ENCODE measurements at places on chromosomes 3 and 15.

DNA sequence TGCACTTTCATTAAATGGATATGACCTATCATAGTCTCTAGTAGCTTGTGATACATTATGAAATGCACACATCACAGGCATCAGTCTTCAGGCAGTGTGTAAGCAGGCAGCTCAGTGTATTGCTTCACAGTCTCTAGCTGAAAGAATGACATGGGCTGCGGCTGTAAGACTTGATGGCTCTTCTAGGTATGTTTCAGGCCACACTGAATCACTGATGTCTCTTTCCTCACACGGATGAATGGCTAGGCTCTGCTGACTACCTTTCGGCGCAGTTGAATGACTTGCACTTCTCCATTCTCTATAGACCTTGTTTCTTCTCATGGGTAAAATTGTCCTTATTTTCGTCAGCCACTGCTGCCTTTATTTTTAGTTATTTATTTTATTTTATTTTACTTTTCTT lies 15.4 kb downstream of the APH1B start:
- no peak for DNase-seq

- no peak for DNase-seq
Measured at GRCh38 chr3:13161021-13161759, 88.0 kb upstream of the IQSEC1 start.

- no peak for DNase-seq
Measured at GRCh38 chr3:17632401-17633100, 109.9 kb downstream of the TBC1D5 start.

DNA sequence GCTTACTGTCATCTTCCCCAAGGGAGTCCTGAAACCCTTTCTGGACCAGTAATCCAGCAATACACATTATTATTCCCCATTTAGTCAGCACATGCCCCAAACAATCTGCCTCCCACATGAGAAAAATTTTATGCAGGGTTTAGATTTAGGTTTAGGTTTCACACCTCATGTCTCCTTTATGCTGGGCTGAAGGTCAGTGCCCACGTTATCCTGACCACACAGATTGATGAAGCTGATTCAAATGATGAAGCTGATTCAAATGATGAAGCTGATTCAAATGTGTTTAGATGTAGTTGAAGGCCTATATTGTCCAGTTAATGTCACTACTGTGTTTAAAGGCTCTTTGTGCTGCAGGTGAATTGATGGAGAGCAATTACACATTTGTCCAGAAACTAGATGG lies 18.1 kb upstream of the ZBED2 start:
- no peak for DNase-seq

GRCh38 chr3:107683447-107683846 lies 160.7 kb downstream of the BBX start:
- DNase-seq: no peak

DNA sequence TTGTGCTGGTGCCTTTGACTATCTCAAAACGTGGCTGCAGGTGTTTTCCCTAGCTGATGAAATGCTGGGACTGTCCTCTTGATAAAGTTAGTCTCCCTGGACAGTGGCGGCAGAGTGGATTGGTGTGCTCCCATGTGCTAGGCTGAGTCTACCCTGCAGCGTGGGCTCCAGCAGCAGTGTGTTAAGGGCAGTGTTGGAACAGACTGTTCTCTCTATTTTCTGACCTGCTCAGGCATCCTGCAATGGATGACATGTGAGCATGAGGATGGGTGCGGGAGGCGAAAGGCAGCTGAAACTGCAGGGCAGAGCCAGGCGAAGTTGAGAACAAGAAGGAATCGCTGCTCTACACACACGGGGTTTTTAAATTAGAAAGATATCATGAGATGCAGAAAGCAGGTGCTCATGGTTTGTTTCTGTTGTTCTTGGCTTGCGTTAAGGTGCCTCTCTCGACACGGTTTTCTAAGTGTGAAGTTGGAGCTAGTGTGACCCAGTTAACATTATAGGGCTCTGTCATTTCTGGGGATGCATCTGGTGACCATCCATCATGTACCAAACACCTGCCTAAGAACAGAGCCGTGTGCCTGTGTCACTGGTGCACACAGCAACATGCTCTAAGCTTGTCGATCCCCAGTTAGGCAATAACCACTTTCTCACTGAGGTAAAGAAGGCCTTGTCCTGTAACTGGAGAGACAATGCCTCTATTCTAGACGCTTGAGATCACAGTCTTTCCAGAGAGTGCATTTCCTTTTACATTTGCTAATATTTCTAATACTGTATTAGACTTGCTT lies 44.3 kb downstream of the SLCO3A1 start:
- DNase-seq: no peak

DNA sequence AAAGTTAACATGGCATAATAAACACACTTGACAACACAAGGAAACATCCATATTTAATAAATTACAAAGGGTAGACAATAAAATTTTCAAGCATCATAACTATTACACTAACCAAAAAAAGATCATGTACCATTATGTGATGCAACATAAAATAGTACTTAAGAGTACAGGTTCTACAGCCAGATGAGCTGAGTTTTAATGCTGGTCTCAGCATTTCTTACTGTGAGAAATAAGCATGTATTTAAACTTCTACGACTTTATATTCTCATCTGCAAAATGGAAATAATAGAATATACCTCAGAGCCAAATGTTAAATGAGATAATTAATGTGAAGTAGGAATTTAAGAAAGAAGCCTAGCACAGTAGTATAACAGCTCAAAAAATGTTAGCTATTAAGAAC lies 33.7 kb upstream of the SLC12A8 start:
- no peak for DNase-seq

GRCh38 chr15:35078221-35078915 lies 6.7 kb downstream of the NANOGP8 start:
- peak; percentile 59 for DNase-seq

- DNase-seq: no peak
Measured at GRCh38 chr3:152267831-152268554, 736 bp upstream of the MBNL1 start.

GRCh38 chr3:107313711-107314110 lies 63.5 kb upstream of the CCDC54 start:
- no peak for DNase-seq

DNA sequence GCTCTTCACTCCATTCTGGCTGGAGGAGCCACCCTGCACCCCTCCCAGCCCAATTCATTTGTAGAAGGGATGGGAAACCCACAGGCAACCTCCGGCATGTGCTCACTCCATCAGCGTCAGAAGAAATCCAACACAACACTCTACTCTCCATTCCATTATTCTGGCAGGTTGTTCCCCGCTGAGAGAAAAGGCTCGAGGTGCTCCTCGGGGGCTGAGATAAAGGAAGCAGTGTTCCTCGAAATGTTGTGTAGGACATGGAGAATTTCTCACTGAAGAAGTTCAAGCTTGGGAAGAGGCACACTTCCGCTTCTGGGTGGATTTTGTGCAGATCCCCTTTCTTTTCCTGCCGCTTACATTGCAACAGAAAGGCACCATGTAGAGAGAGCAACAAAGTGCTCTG lies 355.0 kb upstream of the CFAP20DC start:
- DNase-seq: no peak

DNA sequence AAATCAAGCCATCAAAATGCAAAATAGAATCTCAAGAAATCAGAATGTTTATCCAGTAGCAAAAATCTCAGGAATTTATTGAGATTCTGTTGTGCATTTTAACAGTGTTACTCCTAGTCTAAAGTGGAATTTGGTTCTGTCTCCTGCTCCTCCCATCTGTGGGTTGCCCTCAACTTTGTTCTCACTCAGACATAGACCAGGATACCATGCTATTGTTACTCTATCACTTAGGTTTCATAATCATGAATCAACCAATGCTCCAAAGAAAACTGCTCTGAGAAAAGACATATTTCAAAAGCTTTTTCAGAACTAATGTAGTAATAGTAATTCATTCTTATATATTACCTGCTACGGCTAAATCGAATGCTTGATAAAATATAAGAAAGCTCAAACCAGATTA lies 274.7 kb downstream of the RBMS3 start:
- no peak for DNase-seq

DNA sequence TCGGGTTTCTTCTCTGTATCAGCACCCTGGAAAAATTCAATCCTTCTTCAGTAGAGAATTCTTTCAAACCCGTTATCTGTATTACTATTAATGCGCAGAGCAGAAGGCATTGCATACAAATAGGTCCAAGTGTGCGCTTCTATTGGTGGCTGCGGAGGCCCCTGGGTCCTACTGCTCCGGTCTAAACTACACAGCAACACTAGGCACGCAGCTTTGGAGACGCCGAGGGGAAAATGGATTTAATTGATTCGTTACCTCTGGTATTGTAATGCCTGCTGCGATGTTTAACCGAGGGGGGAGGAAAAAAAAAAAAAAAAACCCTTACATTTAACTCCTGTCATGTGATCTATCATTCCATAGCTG lies at the start of gene ROBO1:
Gene ROBO1 (minus strand): TSS at position 94 of the 363 bp plus-strand sequence.
- peak; percentile 21 for DNase-seq

DNA sequence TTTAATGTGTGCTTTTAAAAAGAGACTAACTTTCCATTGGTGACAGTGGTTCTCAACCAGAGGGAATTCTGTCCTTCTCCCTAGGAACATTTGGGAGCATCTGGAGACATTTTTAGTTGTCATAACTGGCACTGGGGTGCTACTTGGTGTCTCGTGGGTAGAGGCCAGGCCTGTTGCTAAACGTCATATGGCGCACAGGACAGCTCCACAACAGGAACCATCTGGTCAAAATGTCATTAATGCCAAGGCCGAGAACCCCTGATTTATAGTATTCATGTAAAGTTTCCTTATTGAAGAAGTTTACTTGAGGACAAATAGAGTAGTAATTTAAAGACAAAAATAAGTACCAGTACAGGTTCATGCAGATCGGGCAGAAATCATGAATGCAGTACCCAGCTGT lies 164.2 kb downstream of the FEZF2 start:
- no peak for DNase-seq

GRCh38 chr15:95681836-95682544 lies 648.5 kb upstream of the NR2F2 start:
- DNase-seq: no peak

GRCh38 chr3:123085932-123086627 lies 19.3 kb downstream of the PDIA5 start:
- DNase-seq: no peak

- no peak for DNase-seq
Measured at GRCh38 chr15:78822514-78822913, 11.2 kb upstream of the ADAMTS7 start.

DNA sequence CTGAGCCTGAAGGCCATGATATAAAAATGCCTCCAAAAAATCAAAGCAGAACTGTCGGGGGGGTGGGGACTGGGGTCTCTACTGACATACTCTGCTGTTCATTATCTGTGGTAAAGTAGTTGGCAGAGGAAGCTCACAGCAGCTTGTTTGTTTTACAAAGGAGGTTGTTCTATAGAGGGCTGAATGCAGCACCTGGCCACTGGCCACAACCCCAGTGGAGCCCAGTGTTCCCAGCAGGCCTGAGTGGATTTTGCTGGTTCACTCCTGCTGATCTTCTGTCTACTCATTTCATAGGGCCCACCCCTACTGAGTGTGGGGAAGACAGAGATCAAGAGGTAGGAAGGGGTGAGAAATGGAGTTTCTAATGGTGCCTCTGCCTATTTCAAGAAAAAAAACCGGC lies 125.5 kb downstream of the DIPK2A start:
- no peak for DNase-seq

DNA sequence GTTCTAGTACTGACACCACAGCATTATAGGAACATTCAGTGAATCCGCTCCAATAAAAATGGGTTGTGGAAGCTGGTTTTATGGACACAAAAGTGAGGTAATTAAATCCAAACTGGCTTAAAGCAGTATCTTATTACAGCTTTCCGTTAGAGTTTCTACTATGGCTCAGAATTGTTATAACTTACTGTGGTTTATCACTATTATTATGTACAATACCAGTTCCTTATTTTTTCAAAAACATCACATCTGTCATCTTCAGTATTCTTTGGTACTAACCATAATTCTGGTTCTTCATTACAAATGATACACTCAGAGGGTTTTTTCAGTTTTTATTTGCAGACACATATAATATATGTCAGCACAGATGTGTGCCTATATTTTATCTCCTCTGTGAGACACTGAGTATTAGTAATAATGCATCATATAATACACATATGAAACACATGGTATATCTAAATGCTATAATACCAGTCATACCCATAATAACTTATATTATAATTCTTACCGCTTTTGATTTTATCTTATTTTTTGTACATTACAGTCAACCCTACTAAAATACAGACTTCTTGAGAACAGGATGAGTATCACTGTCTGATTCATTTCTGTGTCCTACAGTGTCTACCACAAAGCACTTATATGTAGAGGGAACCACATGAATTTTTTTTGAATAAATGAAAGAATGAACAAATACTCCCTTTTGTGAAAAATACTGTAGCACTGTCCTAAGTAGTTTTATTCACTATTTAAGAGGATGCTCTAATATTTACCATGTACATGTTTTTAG lies 39.0 kb downstream of the CMSS1 start:
- no peak for DNase-seq

GRCh38 chr3:159187706-159188105 lies 385.9 kb downstream of the MFSD1 start:
- DNase-seq: no peak

GRCh38 chr15:65089206-65089824 lies 12.8 kb downstream of the KBTBD13 start:
- DNase-seq: no peak

DNA sequence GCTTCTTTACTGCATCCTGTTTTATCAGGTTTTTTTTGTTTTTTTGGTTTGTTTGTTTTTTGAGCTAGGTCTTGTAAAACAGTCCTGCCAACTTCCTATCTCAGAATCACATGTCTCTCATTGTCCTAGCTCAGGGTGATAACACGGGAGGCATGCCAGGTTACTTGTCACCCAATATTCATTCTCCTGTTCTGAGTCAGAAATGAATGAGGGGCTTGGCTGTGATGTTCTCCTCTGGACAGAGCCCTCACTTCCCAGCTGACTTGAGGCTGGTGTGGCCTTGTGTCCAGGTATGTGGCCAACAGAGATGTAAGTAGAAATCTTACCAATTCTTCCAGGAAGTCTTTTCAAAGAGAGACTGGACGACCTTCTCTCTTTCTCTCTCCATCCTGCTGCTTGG lies 317.0 kb downstream of the GABRB3 start:
- no peak for DNase-seq

GRCh38 chr3:195156286-195156890 lies 114.6 kb downstream of the XXYLT1 start:
- DNase-seq: no peak

DNA sequence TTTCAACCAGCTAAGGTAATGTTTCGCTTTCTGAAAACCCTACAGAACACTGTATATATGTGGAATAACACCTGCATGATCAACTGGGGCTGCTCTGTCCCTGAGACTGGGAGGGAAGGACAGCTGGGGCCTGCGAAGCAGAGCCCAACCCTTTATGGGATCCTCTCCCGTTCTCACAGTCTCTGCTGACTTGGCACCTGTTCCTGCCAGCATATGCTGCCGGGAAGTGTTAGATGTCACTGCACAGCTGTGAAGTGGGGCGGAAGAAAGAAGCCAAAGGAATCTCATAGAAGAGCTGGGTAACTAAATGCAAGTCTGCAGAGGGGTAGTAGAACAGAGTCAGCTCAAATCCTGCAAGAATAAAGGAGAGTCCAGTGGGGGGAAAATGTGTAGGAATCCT lies 29.6 kb downstream of the LRRC3B start:
- DNase-seq: no peak

GRCh38 chr15:43880406-43881194 lies 53.8 kb downstream of the WDR76 start:
- DNase-seq: no peak

- no peak for DNase-seq
Measured at GRCh38 chr3:115450036-115450435, 173.3 kb upstream of the GAP43 start.

GRCh38 chr3:131694376-131694775 lies 191.6 kb upstream of the MRPL3 start:
- no peak for DNase-seq

Measured in renal pelvis (tissue), 12 donors.